ENCODE measurements at places on chromosomes 11 and 22.

DNA sequence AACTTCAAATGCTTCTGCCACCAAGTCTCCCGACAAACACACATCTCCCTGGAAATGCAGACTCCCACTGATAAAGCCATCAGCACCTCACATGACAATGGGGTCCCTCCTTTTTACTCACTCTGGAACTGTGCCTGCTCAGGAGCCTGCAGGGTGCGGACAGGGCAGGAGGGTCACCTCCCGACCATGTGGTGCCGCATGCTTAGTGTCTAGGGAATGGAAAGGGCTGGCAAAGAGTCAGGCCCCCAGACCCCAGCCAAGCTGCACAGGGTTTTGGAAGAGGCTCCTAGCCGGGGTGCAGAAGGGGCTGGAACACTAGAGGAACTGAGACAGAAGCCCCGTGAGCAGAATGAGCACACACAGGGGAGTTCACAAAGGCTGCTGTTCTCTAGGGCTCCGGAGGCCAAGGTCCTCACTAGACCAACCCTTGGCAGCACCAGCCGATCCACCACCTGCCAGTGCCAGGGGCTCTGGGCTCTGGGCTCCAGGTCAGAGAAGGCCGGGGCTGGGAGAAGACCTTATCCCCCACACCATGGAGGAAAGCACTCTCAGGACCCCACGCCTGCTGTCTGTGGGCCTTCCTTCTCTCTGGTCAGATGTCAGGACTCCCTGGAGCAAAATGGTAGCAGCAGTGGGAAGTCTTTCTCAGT lies 125.1 kb upstream of the FGF3 start:
- DNase-seq = no peak

DNA sequence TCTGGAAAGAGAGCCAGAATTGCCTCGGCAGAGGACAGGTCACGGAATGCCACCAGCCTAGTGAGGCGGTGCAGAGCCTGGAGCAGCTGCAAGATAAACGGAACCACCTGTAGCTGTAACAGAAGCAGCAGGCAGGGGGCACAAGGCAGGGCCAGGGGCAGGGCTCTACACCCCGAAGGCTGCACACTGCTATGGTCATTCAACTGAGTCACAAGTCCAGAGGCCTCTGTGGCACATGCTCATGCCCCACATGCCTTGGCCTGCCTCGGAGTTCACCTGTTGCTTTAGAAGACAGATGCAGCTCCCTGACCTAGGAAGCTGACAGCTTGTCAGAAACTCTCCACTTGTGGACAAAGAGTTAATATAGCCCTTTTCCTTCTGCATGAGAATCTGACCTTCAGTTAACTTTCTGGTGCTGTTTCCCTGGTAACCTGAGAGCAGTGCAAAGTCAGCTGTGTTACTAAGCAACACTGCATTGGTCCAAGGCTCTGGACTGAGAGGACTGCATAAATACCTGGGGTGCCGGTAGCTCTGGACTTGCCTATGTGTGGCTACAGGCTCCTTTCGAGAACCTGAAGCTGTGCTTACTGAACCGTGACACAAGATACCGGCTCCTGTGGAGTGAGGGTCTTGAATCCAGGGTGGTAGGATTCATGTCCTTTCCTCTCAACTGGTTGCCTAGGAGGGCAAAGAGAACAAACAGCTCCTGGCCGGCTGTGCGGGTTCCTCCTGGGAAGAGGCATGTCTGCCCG lies 10.5 kb downstream of the COMMD9 start:
- no peak for DNase-seq

DNA sequence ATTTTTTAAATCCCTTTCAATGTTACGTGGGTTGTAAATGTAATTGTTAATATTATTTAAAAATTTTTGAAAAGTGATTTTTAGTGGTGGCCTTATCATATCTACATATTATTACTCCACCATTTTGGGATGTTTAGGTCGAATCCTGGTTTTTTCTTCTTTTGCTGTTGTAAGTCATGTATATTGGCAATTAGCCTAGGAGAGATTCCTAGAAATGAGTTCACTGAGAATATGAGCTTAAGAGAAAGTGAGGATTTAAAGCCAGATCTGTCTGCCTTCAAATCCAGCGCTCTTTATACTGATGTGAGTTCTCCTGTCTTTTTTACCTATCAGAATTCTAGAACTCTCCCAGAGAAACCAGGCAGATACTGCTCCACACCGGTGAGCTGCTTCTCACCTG lies 56.1 kb downstream of the PTPRJ start:
- no peak for DNase-seq

GRCh38 chr11:67400942-67401494 lies 640 bp downstream of the PPP1CA start:
- DNase-seq = no peak

DNA sequence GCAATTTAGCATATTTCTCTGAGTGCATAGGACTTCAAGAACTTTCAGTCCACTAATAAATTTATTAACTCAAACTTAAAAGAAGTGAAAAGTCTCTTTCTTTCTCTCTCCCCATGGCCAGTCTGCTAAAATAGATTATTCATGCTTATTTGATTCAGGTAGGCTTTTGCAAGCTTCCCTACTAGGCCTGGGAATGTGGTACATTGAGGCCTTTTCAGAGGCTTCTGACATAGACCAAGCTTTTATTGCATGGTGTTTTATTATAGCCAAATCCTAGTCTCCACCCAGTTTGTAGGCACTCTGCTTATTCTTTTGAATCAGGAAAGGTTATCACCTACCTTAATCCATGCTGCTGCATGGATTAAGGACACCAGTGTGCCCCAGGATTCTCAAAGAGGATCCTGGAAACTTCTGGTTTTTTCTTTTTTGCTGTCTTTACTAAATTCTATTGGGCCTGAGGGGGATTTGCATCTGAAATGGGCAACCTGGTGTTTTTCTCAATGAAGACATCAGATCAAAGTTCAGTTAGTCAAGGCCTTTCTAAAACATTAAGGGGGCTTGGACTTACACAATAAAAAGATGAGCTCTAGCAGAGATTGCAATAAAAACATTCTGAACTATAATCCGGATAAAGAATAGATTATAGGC lies 92.2 kb downstream of the ELP4 start:
- DNase-seq = no peak

- no peak for DNase-seq
Measured at GRCh38 chr11:43879789-43880639, 617 bp upstream of the ALKBH3 start.

DNA sequence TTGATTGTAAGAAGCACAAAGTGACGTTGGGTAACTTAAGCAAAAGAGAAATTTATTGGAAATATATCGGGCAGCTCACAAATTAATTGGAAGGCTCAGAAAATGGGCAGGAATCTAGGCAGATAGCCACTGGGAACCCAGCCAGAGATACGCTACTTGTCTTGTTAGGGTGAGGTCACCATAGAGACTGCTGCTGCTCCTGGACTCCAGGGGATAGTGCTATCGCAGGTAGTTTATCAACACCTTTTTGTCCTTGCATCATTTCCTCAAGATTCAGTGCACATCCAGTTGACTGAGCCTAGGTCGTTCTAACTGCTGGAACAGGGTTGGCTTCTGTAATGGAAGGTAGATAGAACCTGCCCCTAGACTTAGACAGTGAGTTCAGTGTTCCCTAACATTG lies 19.6 kb downstream of the AMOTL1 start:
- DNase-seq = no peak

DNA sequence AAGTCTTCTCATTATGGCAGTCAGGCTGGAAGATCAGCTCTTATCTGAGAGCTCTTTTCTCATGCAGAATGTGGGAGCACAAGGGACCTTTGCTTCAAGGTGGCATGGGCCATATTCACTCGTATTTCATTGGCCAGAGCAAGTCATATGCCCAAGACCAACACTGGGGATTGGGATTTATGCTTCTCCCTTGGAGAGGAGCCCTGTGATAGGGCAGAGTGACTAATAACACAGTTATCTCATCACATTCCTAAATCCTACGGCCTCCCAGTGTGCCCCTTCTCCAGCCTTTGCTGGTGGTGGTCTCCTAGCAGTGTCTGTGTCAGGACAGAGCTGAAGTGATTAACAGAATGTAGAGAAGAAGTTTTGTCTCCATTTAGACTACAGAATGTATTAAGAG lies 48.6 kb downstream of the SYT9 start:
- no peak for DNase-seq

DNA sequence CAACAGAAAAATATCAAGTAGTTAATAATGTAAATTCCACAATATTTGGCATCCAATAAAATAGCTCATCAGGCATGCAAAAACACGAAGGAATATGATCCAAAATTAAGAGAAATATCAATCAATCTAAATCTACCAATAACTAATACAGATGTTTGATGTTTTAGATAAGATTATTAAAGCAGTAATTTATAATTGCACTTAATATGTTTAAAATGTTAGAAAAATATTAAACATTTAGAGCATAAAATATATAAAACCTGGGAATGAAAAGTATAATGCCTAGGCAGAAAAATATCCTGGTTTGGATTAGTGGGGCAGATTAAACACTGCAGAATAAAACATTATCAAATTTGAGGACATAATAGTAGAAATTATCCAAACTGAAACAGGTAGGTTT lies 879.9 kb downstream of the FAM181B start:
- no peak for DNase-seq

DNA sequence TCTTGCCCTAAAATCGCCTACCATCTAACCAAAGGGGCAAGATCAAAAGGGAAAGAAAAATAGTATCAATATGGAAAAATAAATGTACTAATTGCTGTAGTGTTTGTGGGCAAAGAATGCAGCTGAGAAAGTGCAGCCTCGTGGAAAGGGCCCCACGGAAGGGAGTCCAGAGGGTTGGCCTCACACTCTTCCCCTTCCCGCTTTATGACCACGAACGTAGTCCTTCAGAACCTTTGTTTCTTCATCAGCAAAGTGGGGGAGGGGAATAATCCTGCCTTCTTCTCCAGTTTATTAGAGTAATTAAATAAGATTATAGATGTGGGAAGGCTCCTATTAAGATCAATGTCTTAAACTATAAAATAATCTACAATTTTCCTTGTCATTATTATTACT lies 41.0 kb downstream of the FLI1 start:
- DNase-seq = no peak

DNA sequence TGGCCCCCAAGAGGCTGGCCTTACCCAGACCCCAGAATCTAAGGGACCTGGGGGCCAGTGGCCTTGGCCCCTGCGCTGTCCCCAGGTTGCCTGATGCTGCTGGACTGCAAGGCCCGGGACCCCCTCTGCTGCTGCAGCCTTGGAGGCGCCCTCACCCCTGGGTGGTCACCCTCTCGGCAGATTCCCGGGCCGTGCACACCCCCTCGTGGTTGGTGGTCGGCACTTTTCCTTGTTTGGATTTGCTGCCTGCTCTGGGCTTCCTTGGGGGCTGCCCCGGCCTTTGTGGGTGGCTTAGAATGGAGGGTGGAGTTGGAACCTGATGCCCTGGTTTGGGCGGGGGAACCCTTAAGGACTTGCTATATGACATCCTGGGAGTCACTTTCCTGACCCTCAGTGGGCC lies 5.3 kb downstream of the RIN1 start:
- no peak for DNase-seq

DNA sequence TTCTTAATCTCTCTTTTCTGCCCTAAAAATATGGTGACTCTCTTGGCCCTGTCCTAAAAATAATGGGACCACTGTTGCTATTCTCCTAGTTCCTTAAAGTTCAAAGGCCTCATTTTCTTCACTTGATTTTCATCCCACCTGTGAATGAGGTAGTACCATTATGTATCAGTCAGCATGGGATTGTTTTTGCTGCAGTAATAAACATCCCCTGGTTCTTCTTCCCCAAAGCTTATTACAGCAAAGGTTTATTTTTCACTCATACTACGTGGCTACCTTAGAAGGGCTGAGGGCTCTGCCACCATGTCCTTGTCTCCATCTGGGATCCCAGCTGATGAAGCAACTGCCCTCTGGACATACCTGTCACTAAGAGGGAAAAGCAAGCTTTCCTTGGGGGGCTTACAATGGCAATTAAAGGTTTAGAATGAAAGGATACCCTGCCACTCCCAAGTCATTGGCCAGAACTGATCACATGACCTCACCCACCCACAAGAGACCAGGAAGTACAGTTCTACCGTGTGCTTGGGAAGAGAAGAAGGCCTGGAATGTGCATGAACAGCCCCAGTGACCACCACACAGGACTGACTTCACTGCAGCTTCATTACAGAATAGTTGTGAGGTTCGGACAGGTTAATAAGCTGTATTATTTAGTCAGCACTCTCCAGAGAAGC lies 7.8 kb downstream of the TTC38 start:
- DNase-seq = no peak

DNA sequence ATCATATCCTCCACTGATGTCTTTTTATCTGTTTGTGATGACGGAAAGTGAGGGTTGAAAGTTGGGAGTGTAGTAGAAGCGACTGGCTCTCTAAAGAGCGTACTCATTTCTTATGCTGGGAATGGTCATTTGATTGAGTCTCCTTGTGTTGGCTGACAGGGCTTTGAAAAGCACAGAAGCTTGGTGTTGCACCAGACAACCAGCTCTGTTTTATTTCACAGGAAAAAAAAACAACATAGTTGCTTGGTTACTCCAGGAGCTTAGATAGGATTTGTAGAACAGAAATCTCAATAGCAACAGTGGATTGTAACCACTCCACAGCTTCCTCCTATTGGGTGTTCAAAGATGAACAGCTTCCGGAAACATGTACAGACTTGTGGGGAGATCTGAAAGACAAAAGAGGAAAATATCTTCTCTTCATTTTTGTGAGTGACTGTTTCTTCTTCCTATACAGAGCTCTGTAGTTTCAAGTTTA lies 2.7 kb downstream of the RBM14 start:
- DNase-seq = peak; percentile 70

- peak; percentile 24 for DNase-seq
Measured at GRCh38 chr11:43738600-43739409, 58.3 kb downstream of the HSD17B12 start.

DNA sequence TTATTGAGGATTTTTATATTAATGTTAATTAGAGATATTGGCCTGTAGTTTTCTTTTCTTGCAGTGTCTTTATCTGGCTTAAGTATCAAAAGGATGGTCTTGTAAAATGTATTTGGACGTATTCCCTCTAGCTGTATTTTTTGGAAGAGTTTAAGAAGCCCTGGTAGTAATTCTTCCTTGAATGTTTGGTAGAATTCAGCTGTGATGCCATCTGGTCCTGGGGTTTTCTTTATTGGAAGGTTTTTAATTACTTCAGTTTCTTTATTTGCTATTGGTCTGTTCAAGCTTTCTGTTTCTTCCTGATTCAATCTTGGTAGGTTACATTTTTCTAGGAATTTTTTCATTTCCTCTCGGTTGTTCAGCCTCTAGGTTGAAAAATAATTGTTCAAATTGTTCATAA lies 255.0 kb upstream of the TBCEL start:
- DNase-seq = no peak

Measured in epithelial cell of prostate (primary cell).